ENCODE measurements at places on chromosomes 7 and 10. TPM values are rescaled to one million over a fixed set of nuclear protein-coding genes. Genes with fewer than 3 reads are reported as not detected.

GRCh38 chr7:77433901-77434300 is 17.8 kb upstream of the GSAP start:
- no peak for DNase-seq

DNA sequence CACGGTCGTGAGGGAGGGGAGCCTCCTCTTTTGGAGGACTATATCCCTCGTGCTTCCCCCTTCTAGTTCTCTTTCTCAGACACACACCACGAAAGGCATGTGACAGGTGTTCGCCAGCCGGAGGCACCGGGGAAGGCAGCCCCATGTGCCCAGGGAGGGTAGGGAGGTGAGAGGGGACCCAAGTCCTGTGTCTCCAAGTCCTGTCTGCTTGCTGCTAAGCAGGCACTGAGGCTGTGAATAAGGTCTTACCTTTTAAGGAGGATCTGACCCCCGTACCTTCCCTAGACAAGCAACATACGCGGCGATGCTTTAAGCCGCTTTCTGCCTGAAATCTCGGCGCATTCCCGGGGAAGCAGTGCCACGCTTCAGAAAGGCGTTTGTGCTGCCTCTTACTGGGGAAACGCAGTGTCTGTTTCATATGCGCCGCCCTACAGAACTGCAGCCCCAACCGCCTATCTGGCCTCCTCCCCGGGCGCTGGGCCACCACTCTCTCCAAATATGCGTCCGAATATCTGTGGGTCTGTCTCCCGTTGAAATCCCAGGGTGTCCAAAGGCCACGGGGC is 770 bp downstream of the PLXNA4 start:
- DNase-seq, result peak; percentile 59

DNA sequence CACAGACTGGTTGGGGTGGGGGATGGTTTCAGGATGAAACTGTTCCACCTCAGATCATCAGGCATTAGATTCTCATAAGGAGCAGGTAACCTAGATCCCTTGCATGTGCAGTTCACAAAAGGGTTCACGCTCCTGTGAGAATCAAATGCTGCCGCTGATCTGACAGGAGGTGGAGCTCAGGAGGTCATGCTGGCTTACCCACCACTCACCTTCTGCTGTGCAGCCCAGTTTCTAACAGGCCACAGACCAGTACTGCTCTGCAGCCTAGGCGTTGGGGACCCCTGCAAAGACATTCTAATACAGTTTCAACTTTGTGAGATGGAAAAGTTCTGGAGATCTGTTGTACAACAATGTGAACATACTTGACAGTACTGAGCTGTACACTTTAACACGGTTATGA is 39.9 kb downstream of the STRA8 start:
- peak; percentile 20 for DNase-seq

- DNase-seq, result no peak
These were observed 7.4 kb upstream of the GNA12 start for GRCh38 chr7:2851497-2851896.

DNA sequence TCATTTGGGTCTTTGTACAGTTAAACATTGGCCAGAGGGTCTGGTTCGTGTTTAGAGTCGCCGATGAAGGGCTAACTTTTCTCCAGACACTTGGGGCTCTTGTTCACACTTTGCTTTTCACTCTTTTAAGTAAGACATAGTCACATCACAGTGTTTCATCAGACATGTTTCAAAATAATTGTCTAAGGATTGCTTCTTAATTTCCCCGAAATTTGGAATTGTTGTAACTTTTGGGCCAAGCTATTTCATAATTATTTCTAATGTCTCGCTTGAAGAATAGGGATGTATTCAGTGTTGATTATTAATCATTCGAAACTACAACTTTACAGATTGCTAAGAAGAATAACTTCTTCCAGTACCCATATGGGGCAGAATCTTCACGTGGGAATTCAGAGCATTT is 92.8 kb downstream of the TCF7L2 start:
- no peak for DNase-seq

- DNase-seq, result no peak
These were observed 211.1 kb downstream of the ZNF365 start for GRCh38 chr10:62585211-62585775.

GRCh38 chr7:91353848-91354247 is 89.6 kb downstream of the FZD1 start:
- DNase-seq, result no peak

DNA sequence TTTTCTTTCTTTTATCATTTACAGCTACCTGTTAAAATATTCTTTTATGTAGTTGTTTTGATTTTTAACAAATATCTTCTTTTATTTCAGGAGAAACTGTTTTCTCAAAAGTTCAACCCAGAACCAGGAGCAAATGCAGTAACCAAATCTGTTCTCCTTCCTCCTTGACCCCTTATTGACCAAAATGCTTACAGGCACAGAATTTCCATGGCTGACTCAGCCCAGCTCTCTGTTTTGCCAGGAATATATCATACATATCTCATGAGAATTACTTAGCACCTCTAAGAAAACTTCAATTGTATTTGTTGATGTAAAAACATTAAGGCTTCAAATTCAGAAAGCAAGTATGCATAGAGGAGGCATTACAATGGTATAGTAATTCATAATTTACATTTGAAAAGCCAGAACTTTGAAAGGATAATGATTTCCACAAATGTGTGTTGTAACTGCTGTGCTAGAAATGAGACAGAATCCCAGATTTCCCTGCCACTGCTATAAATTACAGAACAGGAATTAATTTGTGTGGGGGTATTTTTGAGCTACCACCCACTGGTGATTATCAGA is 2.2 kb downstream of the GSAP start:
- no peak for DNase-seq

Gene SH2D4B
- total RNA-seq, result not detected

Gene SOSTDC1
- not detected for total RNA-seq

Gene CTNNA3
- total RNA-seq, result 2.3 TPM

GRCh38 chr7:130886438-130887135 is 152.6 kb upstream of the KLF14 start:
- DNase-seq, result no peak

DNA sequence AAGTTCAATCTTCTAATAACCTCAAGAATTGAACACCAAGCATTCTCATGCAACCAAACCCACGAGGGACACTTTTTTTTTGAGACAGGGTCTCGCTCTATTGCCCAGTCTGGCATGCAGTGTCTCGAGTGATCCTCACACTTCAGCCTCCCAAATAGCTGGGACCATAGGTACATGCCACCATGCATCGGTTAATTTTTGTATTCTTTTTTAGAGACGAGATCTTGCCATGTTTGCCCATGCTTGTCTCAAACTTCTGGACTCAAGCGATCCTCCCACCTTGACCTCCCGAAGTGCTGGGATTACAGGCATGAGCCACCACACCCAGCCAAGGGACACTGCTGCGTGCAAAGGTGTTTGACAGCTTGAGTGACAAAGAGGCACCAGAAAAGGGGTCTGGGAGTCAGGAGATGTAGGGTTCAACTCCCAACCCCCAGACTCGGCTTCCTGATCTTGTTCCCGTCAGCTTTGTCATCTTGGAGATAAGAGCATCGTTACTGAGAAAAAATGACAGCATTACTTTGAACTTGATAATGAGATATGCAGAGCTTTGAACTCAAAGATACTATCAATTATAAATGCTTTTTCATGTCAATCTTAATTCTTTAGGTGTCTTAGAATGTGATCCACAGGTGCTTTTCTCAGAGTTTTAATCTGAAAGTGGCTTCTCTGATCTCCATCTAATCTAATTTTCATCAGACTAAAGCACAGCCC is 1.6 kb upstream of the CYTH3 start:
- no peak for DNase-seq

Gene XPNPEP1
- 71.3 TPM for total RNA-seq

DNA sequence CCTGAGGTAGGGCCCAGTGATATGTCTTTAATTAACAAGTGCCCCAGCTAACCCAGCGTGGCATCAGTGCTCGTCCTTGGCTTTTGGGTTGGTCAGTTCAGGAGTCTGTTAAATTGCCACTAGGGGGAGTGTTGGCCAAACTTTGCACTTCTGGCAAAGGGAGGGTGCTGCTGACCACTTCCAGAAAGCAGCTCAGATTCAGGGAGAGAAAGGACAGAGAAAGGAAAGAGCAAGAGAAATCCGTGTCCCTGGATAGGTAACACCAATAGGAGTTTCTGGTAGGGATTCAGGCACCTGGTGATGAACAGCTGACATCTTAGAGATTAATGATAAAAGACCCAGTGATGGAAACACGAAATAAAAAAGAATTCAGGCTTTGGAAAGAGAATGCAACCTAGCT is 243.1 kb upstream of the AOAH start:
- DNase-seq, result peak; percentile 81

GRCh38 chr7:135775230-135775629 is 26.6 kb upstream of the FAM180A start:
- DNase-seq, result no peak

Gene ADAMTS14
- 1.9 TPM for total RNA-seq

DNA sequence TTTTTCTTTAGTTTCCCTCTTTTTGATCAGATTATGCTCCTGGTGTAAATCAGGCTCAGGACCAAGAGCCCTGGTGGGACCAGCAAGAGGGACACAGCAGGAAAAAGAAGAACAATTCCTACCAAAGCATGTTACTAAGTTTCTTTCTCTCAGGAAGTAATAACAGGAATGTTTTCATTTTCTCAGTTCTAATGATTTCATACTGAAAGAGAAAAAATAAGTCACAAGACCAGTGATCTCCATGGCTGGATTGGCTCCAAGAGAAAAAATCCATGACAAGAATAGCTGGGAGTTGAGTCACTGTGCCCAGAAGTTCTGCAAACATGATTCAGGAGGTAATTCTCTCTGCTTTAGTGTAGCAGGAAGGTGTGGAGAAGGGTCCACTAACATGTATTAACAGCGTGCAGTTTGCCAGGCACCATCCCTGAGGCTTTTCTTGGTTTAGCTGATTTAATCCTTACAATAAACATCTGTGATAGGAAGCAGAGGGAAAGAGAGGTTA is 23.8 kb upstream of the IFIT2 start:
- DNase-seq, result no peak

DNA sequence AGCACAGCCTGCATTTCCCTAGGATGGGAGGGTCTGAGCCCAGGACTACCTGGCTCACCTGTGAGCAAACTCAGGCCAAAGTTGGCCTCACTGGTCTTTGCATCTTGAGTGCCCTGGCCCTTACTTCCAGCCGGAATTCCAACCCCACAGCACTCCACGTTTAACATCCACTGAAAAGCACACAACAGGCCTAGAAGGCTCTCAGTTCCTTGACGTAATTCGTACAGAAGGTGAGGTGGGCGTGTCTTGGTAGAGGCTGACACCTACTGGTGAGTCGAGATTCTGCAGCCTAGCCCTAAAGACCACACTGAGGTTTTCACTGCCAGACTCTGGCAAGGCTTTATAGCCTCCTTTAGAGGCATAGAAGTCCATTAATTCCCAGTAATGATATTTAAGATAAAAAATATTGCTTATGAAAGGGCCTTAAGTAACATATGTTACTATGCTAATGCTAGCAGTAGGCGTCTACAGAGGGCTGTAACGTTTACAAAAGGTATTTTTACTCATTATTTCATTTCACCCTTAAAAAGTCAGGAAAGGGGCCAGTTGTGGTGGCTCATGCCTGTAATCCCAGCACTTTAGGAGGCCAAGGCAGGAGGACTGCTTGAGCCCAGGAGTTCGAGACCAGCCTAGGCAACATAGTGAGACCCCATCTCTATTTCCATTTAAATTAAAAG is 95.8 kb downstream of the HIP1 start:
- DNase-seq, result peak; percentile 76

DNA sequence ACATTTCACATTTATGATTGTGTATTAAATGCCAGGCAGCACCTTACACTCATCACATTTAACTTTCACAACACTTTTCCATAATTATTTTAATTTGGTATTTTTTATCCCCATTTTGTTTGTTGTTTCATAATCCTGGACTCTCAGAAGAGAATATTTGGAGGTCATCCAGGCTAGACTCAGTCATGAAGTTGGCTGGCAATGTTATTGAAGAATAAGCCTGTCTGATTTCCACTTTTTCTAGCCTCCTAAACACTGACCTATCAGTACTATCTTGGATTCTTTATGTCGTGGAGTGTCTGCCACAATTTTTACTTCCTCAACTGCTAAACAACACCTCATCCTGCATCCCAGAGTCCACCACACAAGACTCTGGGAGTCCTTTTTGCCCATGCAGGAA is 372.3 kb upstream of the NRP1 start:
- no peak for DNase-seq

- DNase-seq, result no peak
These were observed 154.3 kb downstream of the MACC1 start for GRCh38 chr7:20062932-20063331.

DNA sequence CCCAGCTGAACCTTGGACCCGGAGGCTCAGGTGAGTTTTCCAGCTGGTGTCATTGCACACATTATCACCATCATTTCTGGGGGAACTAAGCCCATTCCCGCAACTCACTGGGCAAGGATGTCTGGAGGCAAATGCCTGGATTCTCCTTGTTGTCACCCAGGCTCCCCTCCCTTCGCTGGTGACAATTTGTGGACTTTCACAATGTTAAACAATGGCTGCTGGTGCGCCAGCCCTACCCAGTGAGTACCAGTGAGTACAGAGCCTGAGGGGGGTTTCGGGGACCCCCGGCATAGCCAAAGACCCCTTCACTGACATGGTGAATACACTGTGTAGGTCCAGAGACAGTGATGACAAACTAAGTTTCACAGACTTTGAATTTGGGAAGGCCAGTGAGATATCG is 189.2 kb downstream of the ADARB2 start:
- DNase-seq, result no peak

Gene C10orf105
- 0.26 TPM for total RNA-seq

DNA sequence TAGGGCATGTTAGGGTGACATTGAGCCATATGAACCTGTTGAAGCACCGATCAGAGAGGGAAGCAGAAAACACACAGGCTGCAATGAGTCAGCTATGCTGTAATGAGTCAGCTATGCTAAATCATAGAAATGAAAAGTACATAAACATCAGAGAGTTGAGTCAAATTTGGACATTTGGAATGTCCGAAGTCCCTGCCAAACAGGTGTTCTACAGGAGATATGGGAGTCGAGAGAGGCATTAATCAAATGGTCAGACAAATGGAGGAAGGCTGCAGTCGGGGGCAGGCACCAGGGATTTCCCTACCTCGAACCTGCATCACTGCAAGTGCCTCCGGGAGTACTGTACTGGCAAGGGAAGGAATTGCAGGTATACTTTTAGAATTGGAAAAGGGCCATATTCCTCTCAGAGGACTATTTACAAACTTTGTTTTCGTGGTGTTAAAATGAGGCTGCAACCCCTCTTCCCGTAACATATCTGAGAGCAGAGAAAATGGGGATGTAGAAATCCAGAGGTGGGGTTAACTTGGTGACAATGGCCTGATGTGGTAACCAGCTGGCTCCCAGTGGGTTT is 8.8 kb upstream of the ZC3HAV1 start:
- DNase-seq, result no peak

DNA sequence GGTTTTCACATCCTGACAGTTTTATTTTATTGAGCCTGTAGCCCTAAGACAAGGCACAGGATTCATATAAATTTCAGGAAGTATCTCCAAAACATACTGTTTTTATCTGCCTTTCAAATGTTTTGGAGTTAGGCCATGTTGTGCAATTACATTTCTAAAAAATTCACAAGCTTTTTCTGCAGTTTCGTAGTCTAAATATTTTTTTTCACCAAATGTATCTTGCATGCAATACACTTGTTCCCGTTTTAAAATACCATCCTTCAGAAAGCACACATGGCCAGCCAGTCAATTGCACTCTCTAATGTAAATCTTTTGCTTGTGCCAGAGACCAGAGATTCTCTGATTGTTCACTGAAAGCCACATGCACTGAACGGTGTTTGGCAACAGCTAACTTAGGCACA is 161.5 kb upstream of the PRKCQ start:
- DNase-seq, result no peak

Gene PCDH15
- 0.61 TPM for total RNA-seq

- DNase-seq, result no peak
These were observed 35.5 kb downstream of the CFAP46 start for GRCh38 chr10:132906836-132907235.

Measured in H9 (cell line).